CD14-positive monocyte (primary cell): ENCODE measurements at places on chromosomes 3 and 15.
A peak's percentile ranks its signal among the peaks of the same experiment; 100 is the strongest.

DNA sequence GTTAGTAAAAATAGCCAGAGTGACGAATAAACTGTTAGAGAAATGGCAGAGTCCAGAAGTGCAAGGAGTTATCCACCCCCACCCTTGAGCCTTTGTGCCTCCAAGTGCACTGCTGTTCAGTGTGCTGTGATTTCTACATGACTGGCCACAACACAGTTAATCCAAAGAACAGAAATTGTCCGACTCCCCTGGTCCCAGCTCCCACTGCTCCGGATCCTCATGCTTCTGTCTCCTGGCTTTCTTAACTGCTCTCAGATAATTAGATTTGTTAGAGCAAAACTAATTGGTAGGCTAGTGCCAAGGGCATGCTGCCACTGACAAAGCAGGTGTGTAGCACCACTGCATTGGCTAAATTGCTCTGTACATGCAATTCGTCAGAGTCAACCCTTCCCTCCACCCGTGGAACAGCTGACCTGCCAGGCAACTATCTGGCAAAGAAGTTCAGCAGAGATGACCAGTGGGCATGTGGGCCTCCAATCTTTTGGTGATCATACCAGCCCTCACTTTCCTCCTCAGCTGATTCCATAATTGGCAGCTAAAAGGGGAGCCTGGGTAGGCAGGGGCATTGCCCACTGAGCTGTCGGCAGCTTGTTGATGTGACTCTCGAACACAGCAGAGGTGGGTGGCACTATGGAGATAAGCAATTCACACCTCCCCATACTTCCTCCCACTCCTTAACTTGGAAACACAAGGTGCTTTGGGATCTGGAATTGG lies 18.9 kb upstream of the ACAP2 start:
- DNase-seq: no peak

GRCh38 chr3:67614195-67614594 lies 40.2 kb downstream of the SUCLG2 start:
- no peak for DNase-seq

DNA sequence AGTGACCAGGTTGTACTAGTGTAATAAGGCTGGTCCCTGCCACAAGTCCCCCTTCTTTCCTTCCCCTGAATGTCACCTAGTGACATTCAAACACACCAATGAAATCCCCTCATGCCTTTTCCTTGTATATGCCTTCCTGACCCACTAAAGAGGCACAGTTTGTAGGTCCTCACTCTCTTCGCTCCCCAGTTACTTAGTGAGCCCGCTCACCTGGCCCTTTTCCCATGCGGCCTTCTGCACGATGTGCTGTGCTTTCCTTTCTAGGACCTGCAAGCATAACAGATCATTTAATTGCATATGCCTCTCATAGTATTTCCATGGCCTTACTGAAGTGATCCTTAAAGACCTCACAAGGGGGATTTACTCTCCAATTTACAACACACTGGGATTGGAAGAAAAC lies 146.3 kb downstream of the THRB start:
- DNase-seq: no peak

DNA sequence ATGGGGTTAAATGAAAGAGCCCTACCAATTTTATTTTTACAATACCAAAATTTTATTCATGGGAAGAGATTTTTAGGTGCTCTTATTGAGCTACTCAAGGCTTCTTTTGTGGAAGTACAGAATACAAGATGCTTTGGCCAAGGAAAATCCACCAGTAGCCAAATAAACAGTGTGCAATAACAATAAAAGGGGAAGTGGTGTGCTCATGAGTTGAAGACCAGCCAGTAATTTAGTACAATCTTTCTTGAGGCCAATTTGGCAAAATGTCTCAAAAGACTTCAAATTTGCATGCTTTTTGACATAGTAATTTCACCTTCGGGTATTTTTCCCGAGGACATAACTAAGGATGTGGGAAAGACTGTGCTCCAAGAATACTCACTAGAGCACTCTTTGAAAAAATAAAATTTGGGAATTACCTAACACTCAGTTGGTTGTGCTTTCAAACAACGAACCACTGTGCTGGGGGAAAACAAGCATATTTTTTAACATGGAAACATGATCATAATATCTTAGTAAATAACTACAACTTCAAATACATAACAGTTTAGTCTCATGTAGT lies 294.0 kb downstream of the DIPK2A start:
- no peak for DNase-seq

- DNase-seq: no peak
Measured at GRCh38 chr3:116339441-116340028, 105.8 kb downstream of the LSAMP start.

DNA sequence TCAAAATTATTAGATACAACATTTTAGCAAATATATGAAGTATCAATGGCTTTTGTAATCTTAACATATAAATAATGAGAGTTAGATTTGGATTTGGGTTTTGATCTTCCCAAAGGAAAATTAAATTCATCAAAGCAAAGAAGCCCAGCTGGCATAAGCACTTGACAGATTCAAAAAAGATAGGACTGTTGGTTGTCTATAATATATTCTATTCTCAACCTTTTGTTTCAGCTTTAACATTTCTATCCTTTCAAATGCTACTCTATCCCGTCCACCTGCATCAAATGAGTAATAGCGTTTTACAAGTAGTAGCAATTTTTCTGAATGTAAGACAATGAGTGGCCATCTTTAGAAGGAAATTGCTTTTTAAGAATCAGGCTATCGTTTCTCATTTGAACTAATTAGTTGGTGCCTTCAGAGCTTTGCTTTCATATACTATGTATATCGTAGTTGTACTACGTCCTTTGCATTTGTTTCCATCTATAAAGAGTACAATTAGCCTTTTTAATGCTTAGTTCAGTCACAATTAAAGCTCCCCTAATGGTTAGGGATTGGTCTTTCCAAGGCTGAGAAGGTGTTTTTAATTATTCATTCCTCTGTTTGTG lies 278.0 kb downstream of the UBE2E2 start:
- no peak for DNase-seq

GRCh38 chr15:61425934-61426333 lies 196.8 kb upstream of the RORA start:
- no peak for DNase-seq

GRCh38 chr3:78390221-78390620 lies 1350.3 kb downstream of the ROBO2 start:
- no peak for DNase-seq

GRCh38 chr3:50551681-50552435 lies 15.7 kb downstream of the C3orf18 start:
- no peak for DNase-seq

GRCh38 chr3:186461141-186461540 lies 83.0 kb downstream of the CRYGS start:
- no peak for DNase-seq

- no peak for DNase-seq
Measured at GRCh38 chr15:88835646-88836045, 32.4 kb downstream of the ACAN start.

DNA sequence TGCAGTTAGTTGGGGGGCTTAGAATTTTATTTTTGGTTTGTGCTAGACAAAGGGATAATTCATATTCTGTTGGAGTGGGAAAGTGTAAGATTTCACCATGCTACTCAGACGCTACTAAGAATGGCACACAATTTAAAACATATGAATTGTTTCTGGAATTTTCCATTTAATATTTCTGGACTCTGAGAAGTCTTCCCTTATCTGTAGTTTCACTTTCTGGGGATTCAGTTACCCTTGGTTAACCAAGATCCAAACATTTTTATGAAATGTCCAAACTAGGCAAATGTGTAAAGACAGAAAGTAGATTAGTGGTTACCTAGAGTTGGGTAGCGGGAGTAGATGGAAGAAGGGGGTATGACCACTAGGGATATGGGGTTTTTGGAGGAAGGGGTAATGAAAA lies 53.1 kb downstream of the TCF12 start:
- DNase-seq: no peak

DNA sequence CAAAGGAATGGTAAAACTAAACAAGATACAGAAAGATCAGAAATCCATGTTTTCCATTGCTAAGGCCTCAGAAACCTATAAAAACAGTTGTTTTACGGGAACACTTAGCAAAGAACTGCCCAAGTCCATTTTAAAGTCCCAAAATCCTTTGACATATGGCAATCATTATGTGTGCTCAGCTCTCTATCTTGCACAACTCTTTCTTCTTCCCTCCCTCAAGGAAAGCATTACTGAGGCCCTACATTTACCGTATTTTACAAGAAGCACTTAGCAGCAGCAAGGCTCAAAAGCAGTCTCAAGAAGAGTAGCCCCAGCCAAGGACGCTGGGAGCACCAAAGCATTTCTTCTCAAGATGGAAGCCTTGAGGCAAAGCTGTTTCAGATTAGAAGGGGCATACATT lies 169.6 kb upstream of the LRTM1 start:
- DNase-seq: no peak

DNA sequence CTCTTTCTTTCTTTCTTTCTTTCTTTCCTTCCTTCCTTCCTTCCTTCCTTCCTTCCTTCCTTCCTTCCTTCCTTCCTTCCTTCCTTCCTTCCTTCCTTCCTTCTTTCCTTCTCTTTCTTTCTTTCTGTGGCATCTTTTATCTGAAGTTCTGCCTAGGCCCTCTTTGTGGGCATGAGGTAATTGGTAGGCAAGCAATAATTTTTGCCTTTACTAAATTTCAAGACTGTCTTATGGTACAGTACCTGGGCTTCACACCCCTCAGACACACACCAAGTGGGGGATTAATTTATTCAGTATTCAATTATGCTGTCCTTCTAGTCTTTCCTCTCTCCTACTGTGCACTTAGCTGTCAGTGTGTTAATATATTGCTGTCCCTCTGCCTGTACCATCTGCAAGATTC lies 155.5 kb downstream of the OXSM start:
- DNase-seq: no peak

- DNase-seq: no peak
Measured at GRCh38 chr3:50125541-50126286, 29.4 kb upstream of the SEMA3F start.

DNA sequence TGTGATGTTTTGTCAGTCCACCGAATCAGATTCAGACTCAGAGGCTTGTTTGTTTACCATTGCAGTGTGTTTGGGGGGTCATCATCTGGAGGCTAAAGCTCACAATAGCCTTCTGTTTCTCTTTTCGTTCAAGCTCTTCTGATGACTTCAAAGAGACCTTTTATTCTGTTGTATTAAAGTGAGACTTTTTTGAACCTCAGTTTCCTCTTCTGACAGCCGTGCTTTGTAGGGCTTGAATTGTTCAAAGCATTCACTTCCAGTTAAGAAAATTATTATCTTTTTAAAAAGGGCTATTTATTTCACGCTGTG lies 1.3 kb downstream of the PXK start:
- DNase-seq: no peak

GRCh38 chr15:68603951-68604350 lies 25.2 kb downstream of the CORO2B start:
- DNase-seq: no peak

DNA sequence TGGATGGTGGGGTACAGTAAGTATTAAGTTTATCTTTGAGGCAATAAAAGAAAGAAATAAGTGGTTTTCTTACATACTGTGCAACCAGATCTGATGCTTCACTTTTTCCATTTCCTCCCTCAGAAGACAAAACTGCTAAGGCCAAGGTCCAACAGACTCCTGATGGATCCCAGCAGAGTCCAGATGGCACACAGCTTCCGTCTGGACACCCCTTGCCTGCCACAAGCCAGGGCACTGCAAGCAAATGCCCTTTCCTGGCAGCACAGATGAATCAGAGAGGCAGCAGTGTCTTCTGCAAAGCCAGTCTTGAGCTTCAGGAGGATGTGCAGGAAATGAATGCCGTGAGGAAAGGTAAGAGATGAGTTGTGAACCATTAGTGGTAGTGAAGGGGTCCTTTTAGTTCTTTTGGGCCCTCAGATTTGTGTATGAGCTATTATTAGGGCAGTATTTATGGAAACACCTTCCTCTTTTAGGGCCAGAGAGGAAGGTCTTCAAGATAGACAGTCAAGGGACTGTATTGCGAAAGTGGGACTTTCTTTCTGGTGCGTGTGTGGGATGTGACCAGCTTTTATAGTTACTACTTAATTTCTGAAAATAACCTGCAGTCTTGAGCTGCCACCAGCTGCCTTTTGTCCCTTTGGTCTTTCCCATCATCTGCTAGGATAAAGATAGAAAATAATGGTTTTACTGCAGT lies 4.6 kb downstream of the ALAS1 start:
- DNase-seq: peak; percentile 82

GRCh38 chr15:27694506-27695087 lies 404.5 kb downstream of the OCA2 start:
- DNase-seq: no peak

DNA sequence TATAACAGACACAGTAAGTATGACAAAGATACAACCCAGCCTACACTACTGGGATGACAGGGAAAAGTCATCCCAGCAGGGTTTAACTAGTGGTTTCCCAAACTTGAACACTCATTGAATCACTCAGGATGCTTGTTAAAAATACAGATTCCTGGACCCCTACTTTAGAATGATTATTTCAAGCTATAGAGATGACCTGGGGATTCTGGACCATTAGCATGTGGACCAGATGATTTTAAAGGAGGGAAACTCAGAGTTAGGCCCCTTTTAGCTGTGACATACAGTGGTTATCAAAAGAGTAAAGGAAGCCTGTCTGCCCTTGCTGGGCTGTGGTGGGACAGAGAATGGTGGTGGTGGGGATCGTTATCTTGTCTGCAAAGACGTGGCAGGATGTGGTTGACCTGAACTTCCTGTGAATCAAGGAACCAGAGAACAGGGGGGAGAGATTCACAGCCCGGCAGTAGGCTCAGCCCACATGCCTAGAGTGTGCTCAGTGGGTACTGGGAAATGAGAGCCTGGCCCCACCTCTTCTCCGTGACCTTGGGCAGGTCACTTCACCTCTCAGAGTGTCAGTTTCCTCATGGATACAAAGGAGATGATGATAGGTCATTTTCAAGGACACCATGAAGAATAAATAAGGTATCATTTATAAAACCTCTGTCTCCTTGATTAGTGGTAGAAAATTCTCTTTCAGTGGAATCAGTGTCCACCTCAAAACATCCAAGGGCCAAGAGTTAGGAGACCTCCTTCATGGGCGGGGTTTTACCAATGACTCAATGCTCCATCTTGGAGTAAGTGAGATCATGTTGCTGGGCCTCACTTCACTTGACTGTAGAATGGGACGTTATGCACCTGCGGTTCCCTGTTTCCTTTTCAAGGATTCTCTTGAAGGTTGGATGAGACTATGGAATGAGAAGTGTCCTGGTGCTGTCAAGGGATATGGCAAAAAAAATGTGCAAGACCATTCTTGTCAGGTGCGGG lies 306.5 kb downstream of the RPLP1 start:
- DNase-seq: peak; percentile 87

- DNase-seq: no peak
Measured at GRCh38 chr3:143653493-143653892, 194.8 kb downstream of the SLC9A9 start.

- no peak for DNase-seq
Measured at GRCh38 chr3:32180141-32180784, 58.2 kb upstream of the CMTM8 start.

- no peak for DNase-seq
Measured at GRCh38 chr3:189871418-189871817, 240.2 kb downstream of the TP63 start.
